ENCODE measurements at places on chromosomes 6 and 20.

GRCh38 chr6:41201764-41202173, 820 bp upstream of the TREML2 start:
- no peak for DNase-seq

GRCh38 chr6:20661721-20662120, 127.5 kb downstream of the CDKAL1 start:
- DNase-seq, result no peak

DNA sequence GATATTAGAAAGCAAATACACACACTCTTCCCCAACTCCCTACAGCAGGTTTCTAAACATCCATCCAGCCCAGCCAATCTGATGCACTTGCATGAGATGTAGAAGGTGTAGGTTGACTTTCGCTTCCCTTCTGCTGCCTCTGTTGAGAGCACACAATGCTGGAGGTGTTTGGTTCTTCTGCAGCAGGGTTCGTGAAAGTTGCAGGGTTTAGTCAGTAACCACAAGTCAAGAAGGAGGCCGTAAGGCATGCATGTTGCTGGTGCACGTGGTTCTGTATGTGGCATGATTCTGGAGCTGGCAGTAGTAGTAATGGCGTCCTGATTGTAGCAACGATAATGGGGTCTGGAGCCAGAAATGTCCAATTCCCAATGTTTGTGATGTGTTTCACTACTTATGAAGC, 53.0 kb downstream of the DEK start:
- DNase-seq, result no peak

- no peak for DNase-seq
Measured at GRCh38 chr6:99026135-99026534, 78.4 kb upstream of the FBXL4 start.

- no peak for DNase-seq
Measured at GRCh38 chr20:4491643-4492042, 230.1 kb upstream of the PRND start.

DNA sequence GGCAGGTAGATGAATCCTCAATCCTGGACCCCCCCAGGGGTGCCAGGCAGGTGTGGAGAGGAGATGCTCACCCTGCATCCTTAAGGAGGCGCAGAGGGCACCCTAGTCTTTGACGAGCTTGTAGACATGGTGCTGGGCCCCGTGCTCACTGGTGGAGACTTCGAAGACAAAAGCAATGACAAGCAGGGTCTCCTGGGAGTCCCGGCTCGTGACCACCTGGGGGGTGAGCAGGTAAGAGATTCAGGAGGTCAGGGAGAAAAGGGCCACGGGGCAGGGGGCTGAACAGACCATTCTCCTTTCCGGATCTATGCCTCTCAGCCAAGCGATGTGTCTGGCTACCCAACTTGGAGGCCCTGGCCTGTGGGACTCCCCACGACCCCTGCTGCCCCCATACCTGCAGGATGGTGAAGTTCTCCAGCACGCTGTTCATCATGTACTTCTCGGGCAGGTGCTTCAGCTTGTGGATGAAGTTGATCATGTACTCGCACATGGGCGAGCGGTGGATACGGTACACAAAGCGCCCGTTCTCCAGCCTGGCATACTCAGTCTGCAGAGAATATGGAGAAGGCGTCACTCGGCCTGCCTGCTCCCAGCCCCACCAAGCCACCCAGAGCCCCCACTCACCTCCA, 6.9 kb downstream of the RPL10A start:
- no peak for DNase-seq

DNA sequence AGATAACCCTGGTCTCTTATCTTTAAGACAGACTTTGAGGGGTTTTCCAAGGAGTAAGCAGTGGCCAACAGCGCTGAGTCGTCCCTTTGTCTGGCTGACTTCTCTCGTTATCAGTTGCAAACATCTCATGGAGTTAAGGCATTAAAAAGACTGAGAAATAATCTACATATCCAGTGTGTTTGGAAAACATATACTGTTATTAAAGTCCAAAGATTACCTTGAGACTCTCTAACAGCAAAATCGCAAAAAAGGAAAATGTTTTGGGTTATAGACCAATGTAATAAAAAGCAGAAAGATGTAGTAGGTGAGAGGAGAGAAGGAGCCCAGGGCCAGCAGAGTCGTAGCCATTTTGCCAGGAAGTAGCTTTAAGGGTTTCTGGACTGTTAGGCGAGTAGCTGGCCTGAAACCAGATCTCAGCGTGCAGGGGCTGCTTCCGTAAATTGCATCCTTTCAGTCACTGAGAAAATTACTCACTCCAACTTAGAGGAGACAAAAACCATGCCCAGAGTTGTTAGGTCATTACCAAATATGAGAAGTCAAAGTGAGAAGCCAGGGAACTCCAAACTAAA, 24.6 kb downstream of the MYLK4 start:
- peak; percentile 61 for DNase-seq

- peak; percentile 21 for DNase-seq
Measured at GRCh38 chr6:12112540-12113189, 100.6 kb downstream of the HIVEP1 start.

DNA sequence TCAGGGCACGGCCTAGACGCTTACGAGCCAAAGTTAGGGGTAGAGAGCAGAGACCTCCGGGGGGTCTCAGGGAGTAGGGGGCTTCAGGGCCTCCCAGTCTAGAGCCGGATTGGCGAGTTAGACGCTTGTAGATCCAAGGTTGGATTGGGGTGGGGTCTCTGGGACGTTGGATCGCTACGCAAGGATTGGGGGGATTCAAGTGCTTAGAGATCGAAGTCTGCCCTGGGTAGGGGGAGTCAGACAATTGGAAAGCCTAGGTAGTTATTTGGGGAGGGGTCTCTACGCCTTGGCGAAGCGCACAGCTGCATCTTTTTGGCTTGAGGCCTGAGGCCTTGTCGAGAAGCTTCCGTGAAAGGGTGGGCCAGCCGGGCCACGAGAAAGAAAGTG, 469 bp downstream of the STX16 start:
- DNase-seq, result peak; percentile 86

- DNase-seq, result no peak
Measured at GRCh38 chr6:64294034-64294433, 658.4 kb downstream of the PHF3 start.

- peak; percentile 44 for DNase-seq
Measured at GRCh38 chr20:59221049-59221706, 57.6 kb downstream of the ZNF831 start.

GRCh38 chr20:37343212-37343993, 2.5 kb upstream of the SRC start:
- no peak for DNase-seq

DNA sequence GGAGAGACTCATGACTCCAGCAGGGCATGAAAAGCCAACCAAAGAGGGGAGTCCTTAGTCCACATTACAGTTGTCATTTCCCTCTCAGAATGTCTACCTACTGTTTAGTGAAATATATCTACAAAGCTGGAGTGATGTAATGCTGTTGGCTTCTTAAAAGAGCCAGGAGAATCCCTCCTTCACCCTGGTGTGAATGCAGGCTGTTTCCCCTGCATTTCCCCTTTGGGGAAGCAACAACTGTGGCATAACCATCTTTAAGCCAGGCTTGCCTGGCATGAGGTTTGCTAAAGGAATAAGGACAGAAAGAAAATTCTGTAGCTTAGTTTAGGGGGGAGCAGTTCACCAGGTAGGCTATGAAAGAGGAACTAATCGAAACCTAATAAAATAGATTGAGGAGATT, 129.5 kb downstream of the CRYBG1 start:
- DNase-seq, result no peak

DNA sequence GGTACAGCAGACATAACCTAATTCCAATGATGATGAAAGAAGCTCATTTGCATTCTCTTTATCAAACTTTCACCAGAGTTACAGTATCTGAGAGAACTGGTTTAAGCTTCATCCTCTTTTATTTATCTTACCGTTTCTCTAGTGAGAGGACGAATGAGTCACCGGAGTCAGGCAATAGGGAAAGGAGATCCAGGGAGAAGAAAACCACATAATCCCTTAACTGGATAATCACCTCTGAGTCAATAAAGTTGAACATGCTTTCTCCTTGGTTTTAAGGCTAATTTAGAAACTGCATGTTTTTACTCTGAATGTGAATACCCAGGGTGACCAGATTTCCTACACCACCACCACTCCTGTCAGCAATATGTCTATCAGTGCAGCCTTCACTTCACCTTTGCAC, 313.7 kb upstream of the TBX18 start:
- peak; percentile 22 for DNase-seq

DNA sequence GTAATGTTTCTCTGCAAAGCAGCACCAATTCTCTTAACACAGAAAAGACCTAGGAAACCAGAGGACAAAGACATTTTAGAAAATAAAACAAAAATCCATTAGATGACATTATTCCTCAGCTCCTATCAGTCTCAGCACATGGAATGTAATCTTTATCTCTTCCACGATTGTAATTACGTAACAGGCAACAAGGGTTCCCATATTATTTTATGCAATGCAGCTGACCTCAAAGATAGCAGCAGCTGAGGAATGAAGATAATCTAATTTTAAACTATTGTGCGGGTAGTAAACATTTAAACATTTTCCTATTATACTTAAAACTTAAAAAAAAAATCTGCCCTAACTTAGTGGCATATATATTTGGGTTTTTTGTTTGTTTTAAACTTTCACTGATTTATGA, 33.0 kb upstream of the PTCHD4 start:
- no peak for DNase-seq

GRCh38 chr6:109606359-109606758, 84.6 kb downstream of the AK9 start:
- no peak for DNase-seq

DNA sequence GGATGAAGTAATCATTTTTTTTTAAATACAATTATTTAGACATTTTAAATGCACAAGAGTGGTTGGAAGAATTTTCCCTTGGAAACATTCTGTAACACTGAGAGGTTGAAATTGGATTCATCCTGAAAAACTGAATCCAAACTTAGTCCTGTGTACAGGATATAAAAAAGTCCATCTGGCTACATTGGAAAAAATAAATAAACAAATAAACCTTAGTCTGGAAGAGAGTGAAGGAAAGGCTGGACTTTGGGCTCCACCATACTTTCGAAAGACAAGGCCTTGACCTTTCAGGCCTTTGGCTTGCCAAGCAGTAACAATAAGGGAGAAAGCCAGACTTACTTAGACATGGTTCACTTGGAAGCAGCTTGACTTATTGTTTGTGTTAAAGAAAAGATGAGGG, 664.3 kb downstream of the TENT5A start:
- DNase-seq, result no peak

- DNase-seq, result peak; percentile 21
Measured at GRCh38 chr6:138465007-138465645, 34.2 kb downstream of the NHSL1 start.

GRCh38 chr6:164130151-164130550, 715.6 kb downstream of the QKI start:
- no peak for DNase-seq

DNA sequence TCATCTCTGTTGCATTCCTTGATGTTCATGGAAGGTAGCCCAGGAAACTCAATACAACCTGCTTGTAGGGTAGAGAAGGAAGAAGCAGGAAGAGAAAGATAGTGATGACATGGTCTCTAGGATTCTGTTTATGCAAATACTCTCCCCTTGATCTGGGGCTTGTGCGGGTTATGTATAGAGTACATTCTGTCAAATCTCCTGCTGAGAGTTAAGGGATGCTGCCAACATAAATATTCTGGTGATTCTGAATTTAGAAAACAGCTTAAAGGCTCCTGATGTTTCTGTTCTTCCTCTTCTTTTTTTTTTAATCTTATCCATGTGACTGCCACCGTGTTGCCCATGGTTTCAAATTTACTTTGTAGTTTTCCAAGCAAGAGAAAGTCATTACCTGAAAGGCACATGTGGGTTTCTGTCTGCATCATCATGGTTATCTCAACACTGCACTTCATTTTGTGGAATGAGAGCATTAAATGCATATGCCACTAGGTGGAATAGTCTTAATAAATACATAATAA, 150.6 kb downstream of the RPS12 start:
- DNase-seq, result no peak

DNA sequence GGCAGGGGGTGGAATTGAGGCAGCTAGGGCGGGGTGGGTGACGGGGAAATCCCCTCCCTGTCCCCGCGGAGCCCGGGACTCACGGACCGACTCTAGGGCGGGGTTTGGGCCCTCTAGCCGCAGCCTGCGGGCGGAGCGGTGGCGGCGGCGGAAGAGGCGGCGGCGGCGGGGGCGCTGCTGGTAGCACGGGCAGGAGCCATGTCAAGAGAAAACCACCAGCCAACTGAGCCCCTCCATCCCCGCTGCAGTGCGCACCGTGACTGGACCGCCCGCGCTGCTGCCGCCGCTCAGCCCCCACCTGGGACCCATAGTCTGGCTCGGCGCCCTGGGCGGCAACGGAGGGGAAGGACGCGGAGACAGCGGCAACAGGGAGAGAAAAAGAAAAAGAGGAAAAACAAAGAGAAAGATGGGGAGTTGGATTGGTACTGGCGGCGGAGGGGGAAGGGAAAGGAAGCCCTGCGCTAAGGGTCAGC, 1.2 kb upstream of the C6orf62 start:
- DNase-seq, result no peak

DNA sequence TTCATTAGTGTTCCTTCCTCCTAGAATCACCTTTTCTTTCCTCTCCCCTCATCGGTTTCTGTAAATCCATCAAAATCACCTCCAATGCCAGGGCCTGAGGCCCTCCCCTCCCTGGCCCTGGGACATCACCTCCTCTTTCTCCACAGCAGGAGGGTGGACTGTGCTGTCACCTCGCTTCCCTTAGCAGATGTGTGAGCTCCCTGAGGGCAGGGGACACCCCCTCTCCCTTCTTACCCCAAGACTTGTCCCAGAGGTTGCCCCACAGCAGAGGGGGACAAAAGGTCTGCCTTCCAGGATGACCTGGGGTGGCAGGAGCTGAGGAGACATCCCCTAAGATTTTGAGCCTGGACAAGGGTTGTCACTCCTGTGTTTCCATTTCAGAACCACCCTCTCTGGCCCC, 5.9 kb downstream of the ULBP1 start:
- DNase-seq, result no peak

- no peak for DNase-seq
Measured at GRCh38 chr6:54646069-54646950, 200.3 kb upstream of the FAM83B start.

DNA sequence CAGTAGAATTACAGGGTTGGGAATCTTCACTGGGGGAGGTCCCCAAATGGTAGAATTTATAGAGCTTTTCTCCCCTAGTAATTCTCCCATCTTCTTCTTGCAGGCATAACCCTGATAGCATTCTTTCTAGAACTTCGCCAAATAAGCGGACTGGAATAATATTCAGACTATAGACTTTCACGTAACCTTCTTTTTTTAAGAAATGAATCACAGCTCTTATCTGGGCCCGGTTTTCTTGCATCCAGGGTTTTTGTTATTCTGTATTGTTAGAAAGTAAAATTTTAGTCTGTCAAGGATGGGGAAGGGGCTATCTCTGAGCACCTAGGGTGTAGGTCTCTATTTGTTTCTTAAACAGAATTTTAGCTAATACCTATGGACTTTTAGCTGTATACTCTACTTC, 476.8 kb upstream of the CITED2 start:
- DNase-seq, result no peak

GRCh38 chr20:42747765-42748411, 441.8 kb downstream of the PTPRT start:
- DNase-seq, result no peak

- no peak for DNase-seq
Measured at GRCh38 chr6:155578251-155578650, 122.6 kb upstream of the NOX3 start.

- DNase-seq, result no peak
Measured at GRCh38 chr20:9508696-9509178, 5.7 kb upstream of the LAMP5 start.

Data from HTR-8/SVneo (cell line).